ENCODE measurements at places on chromosomes 2 and 18.

DNA sequence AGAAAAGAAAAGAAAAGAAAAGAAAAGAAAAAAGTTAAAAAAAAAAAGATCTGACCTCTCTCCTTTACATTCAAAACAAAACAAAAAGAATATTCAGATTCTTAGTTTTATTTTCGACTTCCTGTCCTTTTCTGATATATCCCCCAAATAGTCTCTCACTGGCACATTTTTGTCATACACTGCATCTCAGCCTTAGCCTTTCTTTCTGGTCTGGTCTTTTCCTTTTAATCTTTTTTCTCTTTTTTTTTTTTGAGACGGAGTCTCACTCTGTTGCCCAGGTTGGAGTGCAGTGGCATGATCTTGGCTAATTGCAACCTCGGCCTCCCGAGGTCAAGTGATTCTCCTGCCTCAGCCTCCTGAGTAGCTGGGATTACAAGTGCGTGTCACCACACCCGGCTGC lies 1.6 kb upstream of the RIOK3 start:
- DNase-seq: no peak

- DNase-seq: no peak
Observed at GRCh38 chr2:31384351-31384750, 30.2 kb downstream of the XDH start.

DNA sequence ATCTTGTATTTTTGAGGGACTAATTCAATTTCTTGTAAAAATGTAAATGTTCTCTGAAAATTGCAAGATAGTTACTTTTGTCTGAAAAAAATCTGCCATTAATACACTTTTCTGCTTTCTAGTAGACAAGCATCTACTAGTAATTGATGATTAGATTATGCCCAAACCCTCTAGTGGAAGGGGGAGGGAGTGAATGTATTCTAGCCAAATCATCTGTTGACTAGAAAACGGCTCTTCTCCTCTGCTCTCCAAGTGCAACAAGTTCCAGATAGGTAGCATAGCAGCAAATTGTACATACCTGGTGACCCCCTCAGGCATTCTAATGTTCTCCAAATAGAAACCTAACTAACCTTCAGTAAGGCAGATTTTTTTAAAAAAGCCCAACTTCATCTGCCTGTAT lies 58.6 kb downstream of the RELCH start:
- no peak for DNase-seq

DNA sequence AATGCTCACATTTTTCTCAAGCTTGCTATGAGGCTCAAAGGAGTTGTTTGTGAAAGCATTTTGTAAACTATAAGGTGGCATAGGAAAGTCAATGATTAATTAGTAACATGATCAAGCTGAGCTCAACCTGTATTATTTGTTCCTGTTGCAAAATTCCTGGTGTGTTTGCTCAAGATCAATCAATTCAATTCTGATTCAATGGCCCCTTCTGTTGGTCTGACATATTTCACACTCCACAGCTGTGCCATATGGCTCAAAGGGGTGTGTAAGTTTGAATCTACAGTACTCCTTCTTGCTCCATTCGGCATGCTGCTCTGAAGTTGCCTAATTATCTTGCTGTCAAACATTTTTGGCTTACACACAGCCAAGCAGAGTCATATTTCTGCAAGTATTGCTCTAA lies 341.6 kb upstream of the LRP1B start:
- no peak for DNase-seq

DNA sequence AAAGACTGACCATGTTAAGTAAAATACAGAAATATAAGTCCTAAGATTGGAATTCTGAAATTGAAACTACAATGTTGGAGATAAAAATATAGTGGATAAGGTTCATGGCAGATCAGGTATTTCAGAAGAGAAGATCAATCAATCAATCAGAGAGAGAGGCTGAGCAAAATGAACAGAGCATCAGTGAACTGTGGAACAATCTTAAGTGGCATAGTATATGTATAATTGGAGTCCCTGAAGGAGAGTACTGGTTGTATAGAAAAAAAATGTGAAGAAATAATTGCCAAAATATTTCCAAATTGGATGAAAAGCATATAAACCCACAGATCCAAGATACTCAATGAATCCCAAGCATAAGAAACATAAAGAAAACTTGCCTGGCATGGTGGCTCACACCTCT lies 35.0 kb downstream of the ASB18 start:
- DNase-seq: no peak

DNA sequence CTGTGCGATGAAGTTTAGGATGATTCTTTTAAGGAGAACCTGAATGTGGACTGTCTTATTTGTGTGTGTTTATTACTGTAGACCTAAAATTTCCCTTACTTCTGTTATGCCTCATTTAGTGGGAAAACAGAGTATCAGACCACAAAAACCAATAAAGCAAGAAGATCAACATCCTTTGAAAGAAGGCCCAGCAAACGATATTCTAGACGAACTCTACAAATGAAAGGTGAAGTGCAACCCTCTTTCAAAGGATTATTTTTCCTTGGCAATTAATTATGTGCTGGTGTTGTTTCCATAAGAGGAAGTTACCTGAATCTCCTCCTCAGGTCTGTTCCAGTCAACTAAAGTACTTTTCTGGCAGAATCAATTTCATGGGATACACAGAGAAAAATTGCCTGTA lies 78.6 kb downstream of the EPB41L5 start:
- DNase-seq: no peak

DNA sequence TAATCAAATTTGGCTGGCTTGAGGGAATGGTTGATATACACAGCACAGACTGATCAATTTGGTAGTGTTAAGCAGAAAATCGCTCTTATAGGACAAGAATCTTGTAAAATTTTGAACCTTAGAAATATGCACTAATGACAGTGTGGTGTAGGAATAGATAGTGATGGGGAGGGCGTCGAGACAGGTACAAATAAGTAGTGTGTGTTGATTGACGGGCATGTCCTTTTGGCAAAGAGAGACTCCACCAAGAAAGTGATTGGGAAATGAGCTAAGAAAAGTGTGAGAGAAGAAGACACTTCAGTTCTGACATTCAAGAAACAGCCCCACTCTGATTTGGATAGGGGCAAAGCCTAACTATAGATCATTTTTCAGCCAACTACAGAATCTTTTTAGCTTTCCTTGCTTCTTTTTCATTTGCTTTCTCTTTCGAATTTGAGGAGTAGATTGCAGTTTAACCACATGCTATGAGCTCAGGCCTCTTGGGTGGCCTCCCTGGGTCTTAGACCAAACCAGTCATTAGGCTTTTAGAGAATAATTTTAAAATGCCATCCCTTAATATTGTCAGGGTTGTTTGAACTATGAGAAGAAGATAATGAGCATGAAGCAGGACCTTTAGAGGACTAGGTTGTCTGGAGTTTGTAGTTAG lies 127.1 kb downstream of the CERS6 start:
- DNase-seq: no peak

DNA sequence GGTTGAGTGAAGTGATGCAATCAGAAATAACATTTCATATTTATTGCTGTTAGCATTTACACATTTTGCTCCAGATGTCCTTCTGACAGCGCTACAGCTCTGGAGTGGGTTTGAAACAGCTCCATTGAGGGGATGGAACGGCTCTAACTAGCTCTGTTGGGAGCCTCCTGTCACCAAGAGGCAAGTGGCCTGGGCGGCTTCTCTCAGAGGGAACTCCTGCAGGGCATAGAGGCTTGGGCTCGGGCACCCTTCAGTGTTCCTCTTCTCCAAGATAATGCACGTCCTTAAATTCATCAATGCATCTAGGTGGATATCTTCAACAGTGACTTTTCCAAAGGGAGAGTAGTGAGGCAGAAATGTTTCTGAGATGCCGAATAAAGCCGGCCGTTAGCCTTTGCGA lies 122.5 kb downstream of the CNTNAP5 start:
- no peak for DNase-seq

DNA sequence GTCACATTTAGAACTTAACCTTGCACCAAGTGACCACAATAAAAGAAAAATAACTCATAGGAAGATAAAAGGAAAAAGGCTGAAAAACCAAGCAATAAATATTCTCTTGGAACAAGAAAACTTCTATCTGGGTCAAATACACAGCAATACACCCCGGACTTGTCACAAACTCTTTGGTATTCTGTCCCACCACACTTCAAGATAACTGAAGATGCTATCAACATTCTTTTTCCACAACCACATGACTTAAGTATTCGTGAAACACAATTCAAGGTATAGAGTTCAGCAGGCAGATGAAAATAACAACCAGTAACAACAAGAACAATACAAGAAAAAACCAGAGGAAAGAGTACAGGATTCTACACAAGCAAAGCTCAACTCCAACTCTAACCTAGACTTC lies 18.0 kb downstream of the MBD2 start:
- DNase-seq: no peak

DNA sequence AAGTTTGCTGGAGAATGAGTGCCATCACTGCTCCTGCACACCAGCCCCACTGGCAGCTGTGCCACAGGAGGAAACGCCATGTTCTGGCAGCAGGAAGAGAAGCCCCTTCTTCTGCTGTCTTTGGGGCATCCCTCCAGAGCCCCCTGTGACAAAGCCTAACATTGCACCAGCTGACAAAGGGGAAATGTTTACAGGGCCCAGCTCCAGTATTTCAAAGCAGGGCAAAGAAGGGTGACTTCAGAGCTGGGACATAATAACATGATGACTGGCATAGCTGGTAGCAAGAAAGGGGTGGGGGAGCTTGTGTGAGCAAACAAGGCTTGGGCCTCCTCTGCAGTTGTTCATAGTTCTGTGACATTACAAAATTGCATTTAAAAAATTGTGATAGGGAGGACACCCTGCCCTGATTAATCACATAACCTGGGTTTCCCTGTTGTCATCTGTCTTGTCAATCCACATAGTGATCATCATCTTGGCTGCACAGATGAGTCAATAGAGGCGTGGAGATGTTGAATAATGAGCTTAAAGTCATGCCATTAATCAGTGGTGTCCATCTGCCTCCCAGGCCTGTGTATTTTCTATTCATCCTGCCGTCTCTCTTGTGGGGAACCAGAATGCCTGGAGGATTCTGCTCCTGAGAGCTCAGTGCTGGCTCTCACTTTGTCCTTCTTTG lies 29.1 kb upstream of the PDIA6 start:
- no peak for DNase-seq

DNA sequence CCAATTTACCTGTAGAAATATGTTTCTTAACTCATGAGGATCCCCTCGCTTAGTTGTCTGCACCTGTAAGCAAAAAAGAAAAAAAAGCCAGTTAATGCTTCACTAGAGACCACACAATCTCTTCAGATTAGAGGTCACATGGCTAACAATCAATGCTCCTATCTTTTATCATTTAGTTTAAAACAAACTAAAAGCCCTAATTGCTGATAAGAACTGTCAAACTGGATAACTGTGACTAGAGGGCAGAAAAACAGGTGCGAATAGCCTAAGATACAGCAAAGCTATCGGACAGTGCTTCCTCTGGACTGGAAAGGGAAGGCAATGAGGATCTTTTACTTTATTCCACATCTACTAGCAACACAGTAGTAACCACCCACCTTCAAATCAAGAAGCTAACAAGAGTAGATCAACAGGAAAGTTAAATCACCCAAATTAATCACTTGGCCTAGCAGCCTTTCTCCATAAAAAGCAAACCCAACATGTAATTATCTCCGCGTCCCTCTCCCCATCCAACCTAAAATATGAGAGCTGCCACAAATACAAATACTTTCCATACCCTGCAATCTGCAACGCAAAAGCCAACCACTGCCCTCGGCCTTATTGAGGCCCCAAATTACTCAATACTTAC lies 734 bp downstream of the SLC25A12 start:
- no peak for DNase-seq

- DNase-seq: no peak
Observed at GRCh38 chr2:230668939-230669303, 43.7 kb upstream of the CAB39 start.

- DNase-seq: no peak
Observed at GRCh38 chr2:1806254-1806653, 61.9 kb upstream of the PXDN start.

DNA sequence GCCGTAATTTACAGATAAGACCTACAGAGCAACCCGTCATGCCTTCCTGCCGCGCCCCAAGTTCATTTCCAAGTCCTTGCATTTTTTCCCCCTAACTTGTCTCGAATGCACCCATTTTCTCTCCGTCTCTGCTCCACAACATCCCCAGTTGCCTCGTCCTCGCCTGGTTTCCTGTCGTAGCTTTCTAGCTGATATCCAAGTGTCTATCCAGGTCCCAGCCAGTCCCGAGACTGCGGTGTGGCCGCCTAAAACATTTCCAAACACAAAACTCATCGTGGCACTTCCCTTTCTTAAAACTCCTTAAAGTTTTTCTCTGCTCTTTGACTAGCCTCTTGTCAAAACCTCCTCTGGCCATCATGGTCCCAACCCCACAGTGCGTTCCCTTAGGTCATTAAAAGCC lies 1.2 kb upstream of the BARD1 start:
- no peak for DNase-seq

Measured in BE2C (cell line).